ENCODE measurements at places on chromosomes 13 and 19.

DNA sequence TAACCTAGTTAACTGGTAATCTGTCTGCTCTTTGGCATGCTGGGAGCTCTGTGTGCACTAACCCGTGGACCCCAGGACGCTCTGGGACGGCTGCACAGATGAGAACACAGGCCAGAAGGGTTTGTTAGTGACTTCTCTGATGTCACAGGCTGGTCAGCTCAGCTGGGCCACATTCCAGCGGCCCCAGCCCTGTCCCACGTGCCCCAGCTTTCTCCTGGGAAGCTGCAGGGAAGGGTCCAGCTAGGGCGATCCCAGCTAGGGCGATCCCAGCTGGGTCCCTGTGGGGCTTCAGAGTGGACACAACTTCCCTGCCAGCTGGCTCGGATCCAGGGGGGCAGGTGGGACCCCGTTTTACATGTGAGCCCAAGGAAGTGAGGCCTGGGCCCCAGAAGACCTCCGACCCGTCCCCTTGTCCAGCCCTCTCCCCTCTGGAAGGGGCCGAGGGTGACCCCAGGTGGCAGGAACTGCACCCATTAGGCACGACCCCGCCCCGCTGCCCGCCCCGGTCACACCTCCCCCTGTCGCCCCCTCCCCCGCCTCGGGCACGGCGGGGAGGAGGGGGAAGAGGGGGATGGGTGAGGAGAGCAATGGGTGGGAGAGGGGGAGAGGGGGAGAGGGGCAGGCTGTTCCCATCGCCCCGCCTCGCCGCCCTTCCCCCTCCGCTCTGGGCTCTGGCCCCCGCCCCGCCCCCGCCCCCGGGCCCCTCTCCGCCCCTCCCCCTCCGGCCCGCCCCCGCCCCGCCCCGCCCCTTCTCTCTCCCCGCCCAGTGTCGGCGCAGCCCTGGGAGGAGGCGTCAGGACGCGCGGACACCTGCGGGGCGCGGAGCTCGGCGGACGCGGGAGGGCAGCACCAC is 75.2 kb upstream of the MCF2L start:
- no peak for DNase-seq

- no peak for DNase-seq
Observed at GRCh38 chr13:94312511-94313216, 166.8 kb downstream of the DCT start.

DNA sequence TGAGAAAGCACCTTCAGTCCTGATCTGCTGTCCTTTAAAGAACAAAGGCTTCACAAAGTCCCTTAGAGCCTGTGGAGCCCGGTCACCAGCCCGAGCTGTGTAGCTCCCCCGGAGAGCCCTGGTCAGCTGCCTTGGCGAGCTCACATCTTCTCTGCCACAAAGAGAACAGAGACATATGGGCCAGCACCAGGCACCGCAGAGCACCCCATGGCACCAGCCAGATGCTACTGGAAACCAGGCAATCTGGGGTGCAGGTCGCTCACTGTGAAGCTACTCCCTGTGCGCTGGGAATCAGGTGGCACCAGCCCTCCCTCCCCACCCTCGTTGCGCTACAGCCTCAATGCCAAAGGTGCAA is 44.3 kb upstream of the F7 start:
- DNase-seq: no peak

- no peak for DNase-seq
Observed at GRCh38 chr19:55536951-55537740, at the start of gene SBK2. Gene SBK2 (minus strand): TSS chr19:55537133. CDS start chr19:55536294, 839 bp downstream.

GRCh38 chr19:55370305-55370988 is at the start of gene IL11:
Gene IL11 (minus strand): TSS chr19:55370463. CDS start chr19:55370310, 153 bp downstream.
- no peak for DNase-seq

- no peak for DNase-seq
Observed at GRCh38 chr13:46113596-46113995, 8.8 kb upstream of the CPB2 start.

- DNase-seq: no peak
Observed at GRCh38 chr13:43014162-43014561, 9.2 kb upstream of the DNAJC15 start.

- DNase-seq: no peak
Observed at GRCh38 chr13:36513266-36513665, 81.0 kb downstream of the CCNA1 start.

DNA sequence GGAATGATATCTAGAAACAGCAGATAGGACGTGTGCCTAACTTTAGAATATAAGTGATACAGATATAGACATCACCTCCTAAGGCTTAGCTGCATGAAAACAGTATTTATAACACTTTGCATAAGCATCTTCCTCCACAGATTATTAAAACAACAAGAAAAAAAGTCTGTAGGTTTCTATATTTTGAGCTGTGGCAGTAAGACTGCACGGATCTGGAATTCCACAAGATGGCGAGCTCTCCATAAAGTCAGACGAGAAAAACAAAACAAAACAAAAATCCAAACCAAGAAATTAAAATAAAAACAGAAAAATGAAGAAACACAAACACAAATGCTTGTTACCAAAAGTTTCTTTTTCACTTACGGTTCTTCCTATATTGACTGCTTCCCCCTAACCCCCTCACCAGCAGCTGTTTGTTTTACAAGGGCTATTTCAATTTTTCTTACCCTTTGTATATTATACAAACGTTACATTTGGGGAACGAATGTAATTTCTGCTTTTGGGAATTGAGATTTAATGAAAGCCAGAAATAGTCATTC is 285.8 kb downstream of the MYO16 start:
- DNase-seq: no peak

DNA sequence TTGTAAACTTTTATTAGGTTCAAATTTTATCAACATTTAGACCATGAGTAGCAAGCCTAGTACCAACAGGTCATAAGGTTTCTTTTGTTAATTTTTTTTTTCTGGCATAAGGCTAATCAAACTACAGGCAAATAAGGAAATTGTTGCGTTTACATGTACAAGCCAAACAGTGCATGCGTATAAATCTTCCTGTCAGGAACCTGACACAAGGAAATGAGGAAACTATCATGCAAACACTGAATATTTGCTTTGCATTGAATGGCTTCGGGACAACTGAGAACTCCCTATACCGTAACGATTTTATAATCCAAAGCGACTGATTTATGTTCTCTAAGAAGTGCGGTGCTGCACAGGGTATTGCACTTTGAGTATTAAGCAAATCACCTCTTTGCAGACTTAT is 133.0 kb upstream of the TRPC4 start:
- no peak for DNase-seq

DNA sequence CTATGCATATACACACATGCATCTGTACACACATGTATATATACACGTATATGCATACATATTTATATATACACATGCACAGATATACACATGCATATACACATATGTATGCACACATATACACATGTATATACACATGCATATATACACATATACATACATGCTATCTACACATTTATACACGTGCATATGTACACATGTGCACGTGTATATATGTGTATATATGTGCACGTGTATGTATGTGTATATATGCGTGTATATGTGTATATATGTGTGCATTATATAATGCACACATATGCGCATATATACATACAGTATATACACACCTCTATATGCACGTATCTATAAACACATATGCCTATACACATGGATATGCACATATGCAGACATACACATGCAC is 17.8 kb downstream of the ARHGEF7 start:
- DNase-seq: no peak

GRCh38 chr19:12866416-12867119 is 14.7 kb downstream of the DNASE2 start:
- DNase-seq: no peak

GRCh38 chr13:40558656-40559055 is 107.8 kb downstream of the FOXO1 start:
- DNase-seq: no peak

DNA sequence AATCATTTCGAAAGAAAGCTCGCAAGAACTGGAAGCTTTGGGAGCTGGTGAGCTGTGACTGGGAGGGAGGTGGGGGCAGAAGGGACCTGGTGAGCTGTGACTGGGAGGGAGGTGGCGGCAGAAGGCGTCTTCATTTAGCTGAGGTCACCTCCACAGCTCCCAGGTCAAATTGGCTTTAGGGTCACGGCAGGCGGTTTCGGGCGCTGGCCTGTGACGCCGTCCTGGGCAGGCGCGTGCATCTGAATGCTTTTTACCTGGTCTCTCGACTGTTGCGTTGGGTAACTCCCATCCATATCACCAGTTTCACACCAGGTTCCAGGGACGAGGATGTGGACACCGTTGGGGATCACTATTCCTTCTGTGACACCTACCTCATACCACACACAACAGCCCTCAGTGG is 29.2 kb downstream of the C2CD4C start:
- no peak for DNase-seq

GRCh38 chr13:84553227-84553626 is 671.0 kb upstream of the SLITRK1 start:
- no peak for DNase-seq

DNA sequence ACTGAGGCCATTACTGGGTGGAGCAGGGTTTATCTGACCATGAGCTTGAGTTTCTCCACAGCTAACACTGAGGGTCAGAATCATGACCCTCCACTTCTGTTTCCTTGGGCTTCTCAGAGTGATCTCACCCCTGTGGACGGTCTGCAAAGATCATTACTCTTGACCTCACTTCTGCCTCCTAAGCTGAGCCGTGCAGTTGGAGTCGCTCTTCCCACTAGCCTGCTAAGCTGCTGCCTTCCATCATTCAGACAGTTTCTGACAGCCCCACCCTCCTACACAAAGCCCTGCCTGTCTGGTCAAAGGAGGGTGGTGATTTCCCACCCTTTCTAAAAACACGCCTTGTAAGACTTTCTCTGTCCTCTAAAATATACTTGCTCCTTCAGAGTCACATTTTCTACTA is 9.3 kb upstream of the FRY start:
- DNase-seq: no peak

DNA sequence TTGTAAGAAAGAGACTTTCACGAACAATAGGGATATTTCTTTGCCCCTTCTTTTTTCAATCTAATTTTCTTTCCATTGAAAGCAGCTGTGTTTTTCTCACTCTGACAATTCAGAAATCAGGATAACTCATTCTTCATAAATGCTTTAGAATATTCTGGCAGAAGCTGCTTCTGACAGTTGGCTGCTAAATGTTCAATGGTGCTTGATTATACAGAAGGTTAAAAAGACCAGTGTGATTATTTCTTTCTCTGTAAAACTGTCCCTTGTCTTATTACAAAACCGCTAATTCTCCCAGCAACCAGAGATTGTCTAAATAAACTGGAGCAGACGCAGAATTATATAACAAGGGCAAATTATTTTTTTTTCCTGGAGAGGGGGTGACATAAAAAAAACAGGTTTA is 394.4 kb downstream of the SPRY2 start:
- no peak for DNase-seq

- DNase-seq: no peak
Observed at GRCh38 chr19:45595814-45596213, 6.2 kb downstream of the GPR4 start.

GRCh38 chr19:805166-805551 is 7.9 kb downstream of the PTBP1 start:
- no peak for DNase-seq

DNA sequence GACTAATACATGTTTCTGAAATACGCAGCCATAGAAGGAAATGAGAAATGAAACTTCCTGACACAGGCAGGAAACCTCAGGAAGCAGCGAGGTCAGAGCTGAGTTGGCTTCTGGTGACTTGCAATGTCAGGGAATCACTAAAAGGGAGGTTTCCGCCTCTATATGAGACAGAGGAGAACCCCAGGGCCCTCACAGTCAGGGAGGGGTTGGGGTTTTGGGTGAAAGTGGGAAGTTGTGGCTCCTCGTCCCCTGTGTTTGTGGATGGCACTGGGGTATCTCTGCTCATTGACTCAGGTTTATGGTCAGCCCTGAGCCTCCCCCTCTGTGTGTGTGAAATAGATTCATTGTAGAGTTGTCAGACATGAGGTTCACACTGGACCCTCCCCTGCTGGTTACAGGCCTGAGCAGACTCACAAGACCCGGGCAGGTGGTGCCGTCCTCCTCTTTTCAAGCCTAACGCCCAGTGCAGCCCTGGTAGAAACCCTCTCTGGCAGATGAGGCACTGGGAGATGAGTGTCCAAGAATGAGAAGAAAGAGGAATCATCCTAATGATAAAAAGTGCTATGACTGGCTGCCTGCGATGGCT is 5.5 kb upstream of the LILRA6 start:
- peak; percentile 57 for DNase-seq

GRCh38 chr13:80030491-80030890 is 310.4 kb downstream of the SPRY2 start:
- no peak for DNase-seq

GRCh38 chr13:30123575-30123974 is 183.8 kb downstream of the KATNAL1 start:
- no peak for DNase-seq

- no peak for DNase-seq
Observed at GRCh38 chr13:31240921-31241320, 41.1 kb downstream of the B3GLCT start.

DNA sequence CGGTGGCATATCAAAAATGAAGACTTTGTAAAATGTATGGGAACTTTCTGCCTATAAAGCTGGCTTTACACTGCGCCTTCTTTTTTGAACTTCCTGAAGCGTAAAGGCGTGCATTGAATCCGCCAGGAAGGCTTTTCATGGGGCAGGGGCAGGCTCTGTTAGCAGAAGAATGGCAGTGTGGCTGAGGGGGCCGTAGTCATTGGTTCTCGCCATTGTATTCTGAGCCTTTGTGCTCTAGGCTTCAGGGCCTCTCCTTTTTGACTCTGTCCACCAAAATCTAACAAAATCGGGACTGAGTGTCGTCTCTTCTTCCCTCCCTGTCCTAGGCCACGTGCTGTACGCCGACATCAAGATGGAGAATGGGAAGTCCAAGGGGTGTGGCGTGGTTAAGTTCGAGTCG is 14.1 kb downstream of the PRAM1 start:
- DNase-seq: no peak

DNA sequence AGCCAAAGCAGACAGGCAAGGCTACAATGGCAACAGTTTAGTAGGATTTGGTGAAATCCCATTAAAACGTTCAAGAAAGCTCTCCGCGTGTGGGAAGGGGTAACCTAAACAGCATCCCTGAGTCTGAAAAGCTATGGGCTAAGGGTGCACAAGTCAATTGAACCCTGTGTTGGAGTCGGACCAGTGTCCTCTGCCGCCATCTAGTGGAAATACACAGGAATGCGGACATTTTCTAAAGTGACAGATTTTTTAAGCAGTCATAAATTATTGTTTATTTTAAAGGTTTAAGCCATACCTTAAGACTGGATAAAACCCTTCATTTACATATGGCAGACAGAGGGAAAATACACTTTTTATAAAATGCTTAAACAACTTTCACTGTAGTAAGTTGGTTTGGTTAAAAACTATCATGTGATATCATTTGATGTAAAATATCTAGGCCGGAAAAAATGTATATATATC is 26.5 kb upstream of the LSM14A start:
- DNase-seq: peak; percentile 35

Data from activated T-cell treated with anti-CD3 and anti-CD28 coated beads for 48 hours (primary cell).